ENCODE measurements at places on chromosomes 7 and 10.
A peak's percentile ranks its signal among the peaks of the same experiment; 100 is the strongest.

DNA sequence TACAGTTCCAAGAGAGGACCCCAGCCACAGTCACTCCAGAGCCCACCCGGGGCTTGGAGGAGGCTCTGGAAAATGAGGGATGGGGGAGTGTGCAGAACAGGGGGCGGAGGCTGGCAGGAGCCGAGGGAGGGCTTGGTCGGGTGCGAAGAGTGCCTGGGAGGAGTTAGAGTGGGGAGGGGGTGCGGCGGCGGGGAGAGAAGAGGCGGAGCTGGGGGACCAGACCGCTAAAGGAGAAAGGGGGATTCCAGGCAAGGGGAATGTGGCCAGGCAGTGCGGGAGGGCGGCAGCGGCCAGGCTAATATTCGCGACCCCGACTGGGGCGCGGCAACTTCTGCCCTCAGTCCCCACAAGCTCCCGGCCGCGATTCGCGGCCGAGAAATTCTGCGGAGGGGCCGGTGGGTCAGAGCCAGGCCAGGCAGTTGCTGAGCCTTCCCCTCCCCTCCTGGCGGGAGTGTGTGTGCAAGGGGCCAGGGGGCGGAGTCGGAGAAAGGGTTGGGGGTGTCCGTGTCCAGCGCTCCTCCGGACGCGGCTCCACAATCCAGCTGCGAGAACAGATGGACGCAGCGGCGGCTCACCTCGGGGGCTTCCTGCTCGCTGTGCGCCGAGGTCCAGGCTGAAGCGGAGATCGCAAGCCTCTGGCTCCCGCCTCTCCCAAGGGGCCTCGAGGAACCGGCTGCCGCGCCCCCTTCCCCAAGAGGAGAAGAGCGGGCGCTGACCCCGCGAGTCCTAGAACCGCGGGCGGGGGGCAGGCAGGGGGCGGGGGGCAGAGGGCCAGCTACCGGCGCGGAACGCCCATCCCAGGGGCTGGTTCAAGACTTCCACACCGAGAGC, 612 bp upstream of the SLC18A3 start:
- DNase-seq = no peak

- peak; percentile 66 for DNase-seq
These were observed 24.8 kb upstream of the SLIT1 start for GRCh38 chr10:97210543-97210960.

GRCh38 chr7:145489609-145490008, 627.0 kb upstream of the CNTNAP2 start:
- DNase-seq = no peak

- DNase-seq = peak; percentile 70
These were observed 220.1 kb upstream of the MKLN1 start for GRCh38 chr7:131107337-131108211.

DNA sequence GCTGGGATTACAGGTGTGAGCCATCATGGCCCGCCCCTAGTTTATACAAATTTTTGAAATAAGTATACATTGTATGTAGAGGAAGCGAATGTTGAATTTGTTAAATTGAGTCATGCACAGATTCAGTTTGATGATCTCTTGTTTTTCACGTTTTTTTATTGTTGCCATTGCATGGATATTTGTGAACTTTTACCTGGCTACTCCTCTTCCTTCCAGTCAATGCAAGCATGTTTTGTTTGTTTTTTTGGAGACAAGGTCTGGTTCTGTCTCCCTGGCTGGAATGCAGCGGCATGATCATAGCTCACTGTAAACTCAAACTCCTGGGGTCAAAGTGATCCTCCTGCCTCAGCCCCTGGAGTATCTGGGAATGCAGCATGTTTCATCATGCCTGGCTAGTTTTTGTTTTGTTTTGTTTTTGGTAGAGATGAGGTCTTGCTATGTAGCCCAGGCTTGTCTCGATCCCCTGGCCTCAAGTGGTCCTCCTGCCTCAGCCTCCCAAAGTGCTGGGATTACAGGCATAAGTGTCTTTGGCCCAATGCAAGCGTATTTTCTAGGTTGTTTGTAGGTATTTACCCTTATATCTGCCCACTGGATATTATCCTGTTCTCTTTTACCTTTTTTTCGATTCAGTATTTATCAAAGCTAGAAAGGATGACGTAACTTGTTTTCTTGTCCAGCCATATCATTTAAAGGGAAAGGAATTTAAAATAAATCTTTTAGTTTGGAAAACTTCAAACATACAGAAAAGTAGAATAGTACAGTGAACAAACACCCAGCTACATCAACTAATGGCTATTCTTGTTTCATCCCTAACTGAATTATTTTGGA, 11.0 kb downstream of the LCOR start:
- DNase-seq = no peak

GRCh38 chr10:125153703-125154490, 6.5 kb downstream of the CTBP2 start:
- no peak for DNase-seq

DNA sequence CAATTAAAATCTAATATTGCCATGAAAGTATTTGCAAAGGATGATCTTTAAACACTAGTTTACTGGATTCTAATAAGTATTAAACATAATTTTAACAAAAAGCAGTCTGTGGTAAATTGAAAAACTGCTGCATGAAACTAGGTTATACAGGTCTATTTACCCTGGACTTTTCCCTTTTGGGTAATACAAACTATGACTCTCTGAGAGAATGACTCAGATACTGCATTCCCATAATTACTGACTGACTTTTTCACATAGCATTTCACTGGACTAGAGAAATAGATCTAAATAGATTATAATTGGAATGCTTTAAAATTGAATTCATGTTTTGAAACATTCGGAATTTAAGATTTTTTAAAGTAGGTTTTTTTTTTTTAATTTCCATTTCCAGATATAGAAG, 395.7 kb downstream of the THSD7A start:
- no peak for DNase-seq
